Cortex of kidney (tissue), 1 donor: ENCODE measurements at places on chromosomes 3 and 15.

- no peak for DNase-seq
Measured at GRCh38 chr15:69325456-69325971, 26.8 kb downstream of the PAQR5 start.

DNA sequence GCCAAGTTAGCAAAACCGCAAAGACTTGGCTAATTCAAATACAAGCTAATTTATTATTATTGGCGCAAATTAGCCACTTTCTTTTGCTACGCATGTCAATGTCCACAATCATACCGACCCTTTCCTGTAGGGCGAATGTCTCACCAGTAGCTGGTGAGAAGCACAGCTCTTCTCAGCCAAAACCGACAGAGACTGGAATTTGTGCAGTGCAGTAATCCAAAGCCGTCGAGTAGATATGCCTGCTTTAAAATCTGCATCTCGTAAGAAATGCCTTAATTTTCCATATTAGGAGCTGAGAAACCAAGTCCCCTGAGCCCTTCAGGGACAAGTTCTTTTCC lies 614 bp upstream of the MINDY2 start:
- DNase-seq = no peak

GRCh38 chr3:122299872-122300460 lies 25.1 kb upstream of the CSTA start:
- no peak for DNase-seq

GRCh38 chr3:60884005-60884404 lies 367.2 kb downstream of the FHIT start:
- DNase-seq = no peak

- DNase-seq = no peak
Measured at GRCh38 chr3:10468613-10469354, 36.6 kb downstream of the ATP2B2 start.

DNA sequence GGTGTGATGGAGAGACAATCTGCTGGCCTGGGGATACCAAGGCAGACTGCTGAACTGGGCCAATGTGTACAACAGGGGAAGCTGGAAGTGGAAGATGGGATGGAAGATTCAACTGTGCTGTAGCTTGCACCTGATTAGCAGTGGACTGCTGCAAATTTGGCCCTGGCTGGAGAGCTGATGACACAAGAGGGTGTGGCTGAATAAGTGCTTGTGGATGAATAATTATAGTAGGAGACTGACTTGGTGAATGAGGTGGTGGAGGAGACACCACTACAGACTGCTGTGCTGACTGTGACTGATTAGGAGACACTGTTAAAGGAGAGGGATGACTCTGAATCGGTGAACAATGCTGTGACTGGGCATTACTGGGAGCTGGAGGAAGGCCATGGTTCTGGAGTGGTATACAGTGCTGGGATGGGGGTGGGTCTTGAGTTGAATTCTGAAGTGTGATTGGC lies 52.5 kb downstream of the PHC3 start:
- DNase-seq = no peak

GRCh38 chr15:36863570-36863969 lies 236.8 kb downstream of the MEIS2 start:
- DNase-seq = no peak

- no peak for DNase-seq
Measured at GRCh38 chr3:124597273-124597672, 133.0 kb upstream of the UMPS start.

DNA sequence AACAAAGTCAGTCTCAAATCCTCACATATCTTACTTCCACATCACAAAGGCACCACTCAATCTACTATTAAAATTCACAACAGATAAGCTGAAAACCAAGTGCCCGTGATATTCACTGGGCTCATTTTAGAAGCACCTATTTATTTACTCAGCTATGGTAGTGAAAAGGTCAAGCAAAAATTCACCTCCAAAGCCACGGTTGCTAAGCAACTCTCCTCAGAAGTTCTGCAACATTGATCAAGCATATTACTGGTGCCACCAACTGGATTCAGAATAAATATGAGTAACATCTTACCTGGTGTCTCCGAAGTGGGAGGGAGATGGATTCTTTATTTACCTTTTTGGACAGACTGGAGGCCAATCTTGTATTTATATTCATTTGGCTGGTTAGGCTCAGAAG lies 714.8 kb downstream of the FHIT start:
- no peak for DNase-seq

- DNase-seq = no peak
Measured at GRCh38 chr3:153026026-153026425, 136.0 kb upstream of the RAP2B start.

- no peak for DNase-seq
Measured at GRCh38 chr15:36978126-36978525, 122.2 kb downstream of the MEIS2 start.

DNA sequence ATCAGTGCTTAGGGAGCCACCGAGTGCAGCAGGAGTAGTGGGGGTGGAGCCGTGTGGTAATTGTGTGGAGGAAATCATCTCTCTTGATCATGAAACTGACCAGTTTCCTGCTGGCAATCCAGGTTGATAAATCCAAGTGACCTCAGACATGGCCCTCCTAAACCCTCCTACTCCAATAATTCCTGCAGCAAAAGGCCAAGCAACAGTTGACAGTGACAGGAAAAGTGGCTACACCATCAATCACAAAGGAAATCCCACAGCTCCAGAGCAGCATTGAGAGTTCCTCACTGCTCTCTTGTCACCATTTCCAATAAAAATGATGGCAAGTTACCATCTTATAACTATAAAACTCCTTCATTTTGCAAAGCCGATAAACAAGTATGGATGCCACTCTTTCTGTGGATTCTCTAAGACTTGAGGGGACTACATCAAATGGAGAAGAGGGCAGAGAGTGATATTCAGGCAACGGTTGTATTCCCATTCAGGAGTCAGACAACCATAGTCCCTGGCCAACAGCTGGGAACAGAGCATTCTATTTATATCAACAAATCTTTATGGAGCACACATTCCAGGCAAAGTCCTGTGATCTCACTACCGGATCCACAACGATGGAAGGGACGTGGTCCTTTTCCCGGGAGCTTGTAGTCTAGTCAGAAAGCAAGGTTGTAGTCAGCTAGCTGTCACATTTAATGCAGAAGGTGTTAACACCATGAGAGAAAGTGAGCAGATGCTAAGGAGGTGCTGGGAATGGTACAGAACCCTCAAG lies 312.5 kb upstream of the CTNNB1 start:
- DNase-seq = no peak
